ENCODE measurements at places on chromosomes 12 and 14. TPM values are rescaled to one million over a fixed set of nuclear protein-coding genes. Genes with fewer than 3 reads are reported as not detected.
A peak's percentile ranks its signal among the peaks of the same experiment; 100 is the strongest.

DNA sequence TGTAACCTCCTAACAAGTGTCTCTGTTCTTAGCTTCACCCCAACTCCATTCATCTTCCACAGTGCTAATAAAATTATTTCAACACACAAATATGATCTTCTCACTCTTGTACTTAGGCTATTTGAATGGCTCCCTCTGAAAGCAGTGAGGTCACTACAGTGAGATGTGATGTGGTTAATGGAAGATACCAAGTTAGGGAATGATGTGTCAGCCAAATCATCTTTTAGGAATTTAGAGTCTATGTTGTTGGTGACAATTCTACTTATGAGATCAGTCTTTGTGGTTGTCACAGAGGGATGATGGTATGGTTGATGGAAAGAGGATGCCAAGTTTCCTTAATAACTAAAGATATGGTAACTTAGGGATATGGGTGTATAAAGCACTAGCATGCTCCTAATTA, 57.6 kb downstream of the POLR3B start:
- DNase-seq = no peak

GRCh38 chr12:24201258-24201970, 251.9 kb upstream of the SOX5 start:
- peak; percentile 58 for DNase-seq

DNA sequence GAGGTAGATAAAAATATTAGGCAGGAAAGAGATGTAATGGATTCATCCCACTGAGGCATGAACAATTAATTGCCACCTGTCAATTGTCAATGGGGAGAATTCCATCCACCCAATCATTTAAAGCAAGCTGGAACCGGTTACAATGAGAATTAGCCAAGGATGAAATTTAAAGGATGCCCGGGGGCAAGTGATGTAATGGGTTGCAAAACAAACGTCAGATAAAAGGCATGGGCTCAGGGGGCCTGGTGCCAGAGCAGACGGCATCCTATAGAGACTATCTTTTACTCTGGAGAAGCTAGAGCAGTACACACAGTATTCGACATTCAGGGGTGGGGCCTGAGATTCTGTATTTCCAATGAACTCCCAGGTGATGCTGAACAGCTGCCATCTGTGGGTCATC, 80.5 kb upstream of the ZFP36L1 start:
- no peak for DNase-seq

GRCh38 chr14:65594153-65594881, 181.8 kb downstream of the FUT8 start:
- no peak for DNase-seq

DNA sequence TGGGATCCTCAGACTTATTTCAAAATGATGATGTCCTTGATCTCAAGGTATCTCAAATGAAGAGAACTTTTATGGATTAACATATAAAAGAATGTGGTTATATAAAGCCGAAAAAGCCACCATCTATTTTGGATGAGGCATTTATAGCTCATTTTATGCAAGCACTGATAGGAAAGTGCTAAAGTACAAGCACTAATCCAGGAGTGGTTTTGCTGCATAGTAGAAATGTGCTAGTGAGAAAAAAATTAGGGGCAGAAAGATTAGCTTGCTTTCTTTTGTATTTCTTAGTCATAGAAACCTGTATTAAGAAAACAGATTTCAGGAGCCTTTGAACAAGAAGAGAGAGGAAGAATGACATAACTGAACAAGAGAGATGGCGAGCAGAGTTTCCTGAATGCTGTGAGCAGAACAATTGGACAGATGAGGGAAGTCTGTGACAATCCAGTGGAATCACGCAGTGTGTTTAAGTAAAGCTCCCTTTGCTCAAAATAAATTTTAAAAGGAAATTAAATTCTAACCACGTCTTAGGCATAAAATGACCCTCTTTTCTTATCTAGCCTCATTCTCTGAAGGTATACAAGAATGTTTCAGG, 238.2 kb upstream of the NOVA1 start:
- DNase-seq = no peak

Gene TAS2R19
- total RNA-seq = 1.7 TPM

Gene VDR
- under 0.01 TPM for total RNA-seq

Data from dermis microvascular lymphatic vessel endothelial cell (primary cell).